Occipital lobe (tissue), 3 donors: ENCODE measurements at places on chromosomes 13 and 19.

- DNase-seq = no peak
Measured at GRCh38 chr19:39247701-39248664, 673 bp downstream of the IFNL4 start.

DNA sequence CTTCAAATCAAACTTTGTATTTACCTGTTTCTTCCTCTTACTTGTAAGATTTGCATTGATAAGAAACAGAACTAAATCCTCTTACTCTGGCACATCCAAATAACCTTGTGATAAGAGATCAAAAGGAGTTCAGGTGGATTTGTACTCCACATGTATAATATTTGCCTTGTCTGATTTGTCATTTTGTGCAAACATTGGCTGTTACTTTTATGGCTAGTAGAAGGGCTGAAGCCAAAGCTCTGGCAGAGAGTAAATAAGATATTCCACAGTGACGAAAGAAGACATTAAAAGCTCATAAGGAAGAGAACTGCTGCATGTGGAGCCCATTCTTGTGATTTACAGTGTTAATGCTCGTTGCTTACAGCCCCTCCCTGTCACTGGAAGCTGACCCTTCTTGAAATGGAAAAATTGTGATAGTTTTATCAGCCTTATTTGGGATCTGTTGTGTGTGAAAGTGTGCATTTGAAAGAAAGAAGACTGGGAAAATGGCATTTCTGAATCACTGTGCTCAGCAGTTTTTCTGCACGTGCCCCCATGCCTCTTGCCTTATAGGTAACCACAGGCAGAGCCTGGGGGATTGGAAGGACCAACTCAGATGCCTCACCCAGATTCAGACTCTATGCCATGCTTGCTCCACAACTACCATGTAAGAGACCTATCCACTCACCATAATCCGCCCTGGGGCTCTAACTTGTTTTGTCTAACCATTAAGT is 68.2 kb downstream of the OXGR1 start:
- DNase-seq = no peak

DNA sequence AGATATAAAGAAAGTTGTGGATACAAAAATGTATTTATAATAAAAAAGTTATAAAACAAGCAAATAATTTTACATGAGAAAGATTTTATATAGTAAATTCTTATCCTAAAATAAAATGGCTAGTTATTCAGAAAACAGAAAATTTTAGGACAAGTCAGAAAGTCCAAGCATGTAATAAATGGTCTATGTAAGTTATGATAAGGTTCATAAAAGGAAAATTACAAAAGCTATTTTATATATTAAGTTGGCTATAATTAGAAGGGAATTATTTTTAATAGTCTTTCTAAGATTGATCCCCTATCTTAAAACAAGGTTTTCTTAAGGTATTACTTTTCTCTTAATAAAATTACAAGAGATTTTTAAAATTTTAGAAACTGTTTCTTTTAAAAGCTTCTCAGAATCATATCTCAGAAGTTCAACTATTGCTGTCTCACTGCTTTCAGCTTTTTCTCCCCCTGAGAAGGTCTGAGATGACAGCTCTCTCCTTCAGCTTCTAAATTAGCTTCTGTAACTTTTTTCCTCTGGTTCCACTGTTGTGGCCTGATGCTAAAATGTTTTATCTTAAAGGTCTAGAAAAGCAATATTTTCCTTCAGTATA is 8.7 kb downstream of the CCDC169 start:
- DNase-seq = no peak

GRCh38 chr13:33859691-33860303 is 41.8 kb downstream of the RFC3 start:
- no peak for DNase-seq

DNA sequence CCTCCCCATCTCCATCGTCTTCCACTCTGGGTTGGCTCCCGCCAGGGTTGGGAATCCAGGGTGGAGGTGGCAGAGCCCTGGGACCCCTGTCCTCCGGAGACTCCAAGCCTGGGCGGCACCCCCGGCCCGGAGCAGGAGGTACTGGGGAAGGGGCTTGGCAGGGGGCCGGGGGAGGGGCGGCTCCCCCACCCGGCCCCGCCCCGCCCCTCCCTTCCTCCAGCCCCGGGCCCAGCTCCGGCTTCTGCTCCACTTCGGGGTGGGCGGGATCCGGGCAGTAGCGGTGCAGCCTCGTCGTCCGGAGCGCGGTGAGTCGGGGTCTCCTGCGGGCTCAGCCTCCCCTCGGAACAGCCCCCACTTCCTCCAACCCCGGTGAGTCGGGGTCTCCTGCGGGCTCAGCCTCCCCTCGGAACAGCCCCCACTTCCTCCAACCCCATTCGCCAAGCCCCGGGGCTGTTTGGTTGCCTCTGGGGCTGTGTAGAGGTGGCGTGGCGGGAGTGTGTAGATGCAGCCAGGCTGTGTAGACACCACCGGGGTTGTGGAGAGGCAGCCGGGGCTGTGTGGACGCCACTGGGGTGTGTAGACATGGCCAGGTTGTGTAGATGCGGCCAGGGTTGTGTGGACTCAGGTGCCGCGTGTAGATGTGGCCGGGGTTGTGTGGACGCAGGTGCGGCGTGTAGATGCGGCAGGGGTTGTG is at the start of gene TMPRSS9:
TMPRSS9 (plus strand) TSS at position 274 of the 694 bp plus-strand sequence. CDS start 29,521 bp downstream, outside the sequence.
- DNase-seq = no peak

DNA sequence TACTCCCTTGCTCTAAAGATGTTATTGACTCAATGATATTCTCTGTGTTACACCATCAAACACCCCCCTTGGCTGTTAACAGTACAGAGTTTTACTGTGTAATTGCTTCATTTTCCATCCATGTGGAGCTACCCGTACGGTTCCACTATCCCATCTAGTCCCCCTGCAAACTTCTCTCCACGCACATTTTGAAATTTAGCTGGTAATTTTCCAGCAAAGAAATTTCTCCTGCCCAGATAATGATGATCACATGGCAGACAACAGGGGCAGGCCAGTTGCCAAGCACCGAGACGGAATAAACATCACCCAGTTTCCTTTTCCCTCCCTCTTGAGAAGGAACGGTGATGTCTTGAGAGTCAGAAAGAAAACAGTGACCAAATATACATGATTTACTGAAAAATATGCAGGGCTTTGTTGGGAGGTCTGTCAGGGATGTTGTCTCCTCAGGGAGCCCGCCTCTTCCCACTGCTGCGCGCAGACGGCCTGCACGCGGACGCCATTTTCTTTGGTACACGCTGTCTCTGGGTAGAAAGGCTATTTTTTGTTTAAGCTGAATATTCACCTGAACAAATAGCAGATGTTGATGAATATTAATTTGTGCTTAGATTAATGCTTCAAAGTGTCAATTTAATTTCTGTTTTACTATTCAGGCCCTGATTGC is 109.9 kb downstream of the OLFM4 start:
- no peak for DNase-seq

DNA sequence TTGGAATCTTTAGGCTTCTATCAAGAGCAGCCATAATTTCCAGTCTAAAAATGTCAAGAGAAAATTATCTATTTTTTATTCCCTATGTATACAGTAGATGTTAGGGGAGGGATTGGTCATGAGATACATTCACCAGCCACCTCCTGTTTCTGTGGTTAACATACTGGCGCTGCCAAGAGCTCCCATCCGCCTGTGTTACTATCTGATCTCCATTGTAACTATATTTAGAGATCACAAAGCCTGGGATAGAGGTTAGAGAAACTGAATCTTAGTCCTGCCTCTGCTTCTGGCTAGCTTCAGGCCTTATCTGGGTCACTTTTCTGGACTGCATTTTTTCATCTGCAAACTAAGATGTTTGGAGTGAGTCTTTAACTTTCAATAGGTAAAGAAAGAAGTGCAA is 46.3 kb downstream of the POLR1D start:
- DNase-seq = no peak

DNA sequence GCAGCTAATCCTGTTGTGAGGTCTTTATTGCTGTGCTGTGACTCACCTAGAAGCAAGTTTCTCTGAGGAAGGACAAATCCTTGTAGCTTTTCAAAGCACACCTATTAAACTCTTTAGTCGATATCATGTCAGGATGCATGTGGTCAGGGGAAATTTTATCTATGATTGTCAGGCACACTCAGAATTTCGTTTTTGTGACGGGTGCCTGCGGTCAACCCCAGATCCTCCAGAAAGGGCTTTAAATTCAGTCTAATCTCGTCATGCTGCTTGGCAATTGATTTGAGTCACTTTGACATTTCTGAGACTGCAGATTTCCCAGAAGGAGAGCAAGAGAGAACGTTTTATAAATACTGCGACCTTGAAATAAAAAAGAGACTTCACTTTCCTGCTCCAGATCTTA is 316.9 kb downstream of the FGF9 start:
- no peak for DNase-seq

GRCh38 chr19:18951721-18952281 is 10.8 kb upstream of the HOMER3 start:
- no peak for DNase-seq

- DNase-seq = no peak
Measured at GRCh38 chr13:45447050-45447661, 17.6 kb upstream of the COG3 start.

GRCh38 chr13:51832471-51833152 is 12.4 kb downstream of the TMEM272 start:
- no peak for DNase-seq

DNA sequence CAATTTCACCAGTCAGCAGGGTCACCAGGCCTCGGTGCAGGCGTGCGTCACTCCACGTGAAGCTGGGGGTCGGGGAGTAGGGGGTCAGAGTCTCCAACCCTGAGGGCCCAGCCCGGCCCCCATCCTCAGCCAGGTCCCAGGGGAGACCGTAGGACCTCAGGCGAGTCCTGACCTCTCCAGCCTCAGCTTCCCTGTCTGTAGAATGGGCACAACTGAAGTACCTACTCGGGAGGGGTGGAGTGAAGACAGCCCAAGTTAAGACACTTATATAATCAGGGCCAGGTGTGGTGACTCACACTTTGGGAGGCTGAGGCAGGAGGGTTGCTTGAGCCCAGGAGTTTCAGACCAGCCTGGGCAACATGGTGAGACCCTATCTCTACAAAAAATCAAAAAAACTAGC is 2.7 kb upstream of the SPACA4 start:
- DNase-seq = no peak

DNA sequence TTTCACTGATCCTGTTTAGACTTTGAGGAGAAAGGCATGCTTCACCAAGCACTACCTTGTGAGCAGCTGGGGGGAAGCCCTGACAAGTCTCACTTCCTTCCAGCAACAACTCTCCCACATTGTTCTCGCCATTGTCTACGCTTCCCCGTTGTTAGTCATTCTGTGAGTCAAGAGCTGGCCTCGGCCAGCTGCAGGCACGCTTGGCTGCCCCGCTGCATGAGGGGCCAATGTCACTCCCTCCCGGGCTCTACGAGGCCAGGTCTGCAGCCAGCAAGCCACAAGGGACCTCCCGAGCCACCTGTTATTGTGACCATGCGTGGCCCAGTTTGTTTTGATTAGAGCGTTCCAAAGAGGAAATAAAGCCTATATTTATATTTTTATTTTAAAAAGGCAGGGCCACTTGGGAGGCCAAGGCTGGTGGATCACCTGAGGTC is 220.9 kb downstream of the FOXO1 start:
- no peak for DNase-seq

DNA sequence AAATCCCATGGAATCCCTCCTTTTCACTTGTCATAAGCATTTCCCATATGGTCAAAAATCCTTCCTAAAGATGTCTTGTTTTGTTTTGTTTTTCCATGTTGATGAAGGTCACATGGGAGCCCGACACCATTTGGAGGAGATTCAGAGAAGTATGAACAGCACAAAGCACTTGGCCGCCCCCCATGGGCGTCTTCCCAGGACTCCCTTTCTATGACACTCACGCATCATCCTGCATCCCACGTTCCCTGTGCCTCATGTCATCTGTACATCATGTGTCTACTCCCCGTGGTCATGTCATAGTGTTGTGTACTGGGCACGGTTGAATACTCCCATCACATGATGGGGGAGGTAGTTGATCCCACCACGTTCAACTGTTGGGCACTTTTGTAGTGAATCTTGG is 2.0 kb downstream of the ZSCAN1 start:
- no peak for DNase-seq

DNA sequence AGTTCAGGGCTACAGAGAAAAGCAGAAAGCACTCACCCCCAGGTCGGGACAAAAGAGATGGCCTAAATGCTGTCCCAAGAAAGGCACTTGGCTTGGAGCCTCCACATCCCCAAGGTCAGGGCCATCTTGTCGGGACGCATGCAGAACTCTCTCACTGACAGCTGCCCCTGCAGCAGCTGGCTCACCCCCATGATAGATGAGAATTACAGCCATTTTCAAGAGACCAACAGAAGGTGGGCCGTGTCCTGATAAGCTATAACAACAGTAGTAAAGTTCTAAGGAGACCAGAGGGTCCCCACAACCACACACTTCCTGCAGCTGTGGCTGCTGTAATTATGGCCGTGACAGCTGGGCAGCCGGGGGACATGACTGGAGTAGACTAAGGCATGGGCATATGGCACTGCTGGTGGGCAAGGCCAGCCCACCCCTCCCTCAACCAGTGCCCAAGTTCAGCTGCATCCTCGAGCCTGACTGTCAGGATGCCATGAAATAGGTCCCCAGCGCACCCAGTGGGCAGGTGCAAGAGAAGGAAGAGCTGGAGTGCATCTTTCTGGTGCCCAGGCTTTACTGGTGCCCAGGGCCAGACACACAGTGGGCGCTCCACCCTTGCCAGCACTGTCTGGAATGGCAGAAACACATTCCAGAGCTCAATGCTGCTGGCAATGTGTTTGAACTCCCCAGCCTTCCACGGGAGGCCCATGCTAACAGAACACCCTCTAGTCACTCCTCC is 436.7 kb upstream of the ZNF507 start:
- DNase-seq = no peak

- DNase-seq = no peak
Measured at GRCh38 chr13:66528180-66528579, 702.0 kb downstream of the PCDH9 start.

- DNase-seq = no peak
Measured at GRCh38 chr13:34767778-34768177, 174.3 kb upstream of the NBEA start.

DNA sequence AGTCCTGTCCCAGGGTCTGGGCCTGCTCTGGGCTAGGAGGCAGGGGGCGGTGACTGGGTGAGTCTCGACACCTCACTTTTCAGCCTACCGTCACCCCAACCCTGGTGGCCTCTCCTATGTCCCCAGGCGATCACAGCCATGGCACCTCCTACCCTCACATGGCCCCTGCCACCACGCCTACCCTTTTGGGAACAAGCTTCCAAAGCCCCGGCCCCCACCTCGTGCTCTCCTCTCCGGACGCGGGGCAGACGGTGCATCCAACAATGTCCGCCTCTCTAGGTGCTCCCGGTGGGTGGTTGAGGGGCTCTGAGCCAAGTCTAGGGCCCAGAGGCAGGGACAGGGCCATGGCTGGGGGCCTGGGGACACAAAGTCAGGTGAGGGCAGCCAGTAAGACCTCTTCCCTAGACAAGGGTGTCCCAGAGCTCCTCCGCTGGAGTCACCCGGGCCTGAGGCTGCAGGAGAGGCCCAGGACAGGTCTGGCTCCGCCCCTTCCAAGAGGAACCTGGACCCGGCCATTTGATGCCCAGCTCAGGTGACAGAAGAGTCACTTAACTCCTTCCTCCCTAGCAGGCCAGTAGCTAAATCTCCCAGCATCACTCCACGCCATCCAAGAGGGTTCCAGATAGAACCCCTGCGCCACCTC is at the start of gene SYNE4:
SYNE4 (minus strand) TSS at position 478 of the 643 bp plus-strand sequence; CDS start at position 346, 132 bp downstream.
- DNase-seq = no peak

- DNase-seq = no peak
Measured at GRCh38 chr19:17303940-17304267, 679 bp upstream of the ABHD8 start.
